8988T (cell line): ENCODE measurements at places on chromosomes 7 and 10.

- no peak for DNase-seq
These were observed 73.9 kb downstream of the TMEM130 start for GRCh38 chr7:98795741-98796493.

- DNase-seq, result no peak
These were observed 980 bp downstream of the FHIP2A start for GRCh38 chr10:114822444-114823076.

GRCh38 chr10:44416021-44416771 is 31.3 kb upstream of the CXCL12 start:
- DNase-seq, result no peak

- no peak for DNase-seq
These were observed 153.4 kb downstream of the SGMS1 start for GRCh38 chr10:50470345-50470744.

GRCh38 chr10:36351159-36351558 is 709.1 kb upstream of the FZD8 start:
- DNase-seq, result no peak

DNA sequence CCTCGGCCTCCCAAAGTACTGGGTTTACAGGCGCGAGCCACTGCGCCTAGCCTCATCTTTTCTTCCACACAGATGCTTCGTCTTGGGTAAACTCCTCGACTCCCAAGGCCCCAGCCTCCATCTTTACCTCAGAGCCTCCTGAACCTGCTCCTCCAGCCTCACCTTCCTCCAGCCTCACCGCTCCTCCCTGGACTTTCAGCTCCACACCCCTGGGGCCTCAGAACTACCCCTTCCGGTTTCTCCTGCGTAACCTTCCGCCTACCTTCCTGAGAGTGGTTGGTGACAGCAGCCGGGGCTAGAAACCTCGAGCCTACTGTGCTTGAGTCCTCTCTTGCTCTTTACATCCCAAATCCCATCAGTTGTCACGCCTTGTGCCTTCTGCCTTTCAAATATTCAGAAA is 45.8 kb downstream of the FKBP6 start:
- no peak for DNase-seq

DNA sequence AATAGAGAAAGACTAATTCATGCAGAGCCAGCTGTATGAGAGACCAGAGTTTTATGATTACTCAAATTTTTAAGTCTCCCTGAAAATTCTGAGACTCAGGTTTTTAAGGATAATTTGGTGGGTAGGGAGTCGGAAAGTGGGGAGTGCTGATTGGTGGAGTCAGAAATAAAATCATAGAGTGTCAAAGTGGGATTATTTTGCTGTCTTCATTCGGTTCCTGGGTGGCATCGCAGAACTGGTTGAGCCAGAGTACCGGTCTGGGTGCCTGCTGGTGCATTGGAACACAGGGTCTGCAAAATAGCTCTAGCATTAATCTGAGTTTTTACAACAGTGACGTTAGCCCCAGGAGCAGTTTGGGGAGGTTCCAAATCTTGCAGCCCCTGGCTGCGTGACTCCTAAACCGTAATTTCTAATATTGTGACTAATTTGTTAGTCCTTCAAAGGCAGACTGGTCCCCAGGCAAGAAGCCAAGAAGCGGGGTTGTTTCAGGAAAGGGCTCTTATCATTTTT is 32.4 kb downstream of the GPRIN2 start:
- DNase-seq, result no peak

GRCh38 chr7:70738151-70738885 is 393.6 kb upstream of the GALNT17 start:
- no peak for DNase-seq

- no peak for DNase-seq
These were observed 1206.1 kb upstream of the CELF2 start for GRCh38 chr10:9811601-9812000.

DNA sequence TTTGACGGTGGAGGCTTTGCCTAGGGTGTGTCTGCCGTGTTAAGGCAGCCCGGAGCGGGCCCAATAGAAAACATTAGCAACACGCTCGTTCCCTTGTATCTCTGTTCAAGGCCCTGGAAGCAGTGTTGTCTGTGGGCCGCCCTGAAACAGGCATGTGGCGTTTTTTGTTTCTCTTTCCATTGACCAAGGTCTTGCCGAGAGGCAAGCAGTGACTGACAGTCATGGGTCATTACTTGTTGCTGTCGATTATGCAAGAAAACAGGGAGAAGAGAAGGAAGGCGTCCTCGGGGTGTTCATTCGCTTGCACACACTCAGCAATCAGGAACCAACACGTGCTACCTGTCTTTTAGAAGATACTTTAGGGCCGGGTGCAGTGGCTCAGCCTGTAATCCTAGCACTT is 92.5 kb downstream of the EZH2 start:
- DNase-seq, result no peak

DNA sequence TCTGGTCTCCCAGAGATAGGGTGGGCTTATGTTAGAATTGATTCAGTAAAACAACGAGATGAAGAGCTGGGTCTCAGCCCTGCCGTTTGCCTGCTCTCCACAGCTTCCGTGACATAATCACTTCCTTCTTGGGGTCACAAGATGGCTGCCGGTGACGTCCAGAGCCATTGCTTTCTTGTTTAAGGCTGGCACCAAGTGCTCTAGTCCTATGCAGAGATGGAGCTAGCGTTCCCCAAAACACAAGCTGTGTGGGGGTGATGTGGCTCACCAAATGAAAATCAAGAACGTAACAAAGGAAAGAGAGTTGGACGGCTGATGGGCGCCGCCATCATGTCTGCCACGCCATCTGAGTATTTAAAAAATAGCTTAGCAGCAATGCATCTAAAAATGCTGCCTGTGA is 296.1 kb downstream of the CAMK1D start:
- no peak for DNase-seq

DNA sequence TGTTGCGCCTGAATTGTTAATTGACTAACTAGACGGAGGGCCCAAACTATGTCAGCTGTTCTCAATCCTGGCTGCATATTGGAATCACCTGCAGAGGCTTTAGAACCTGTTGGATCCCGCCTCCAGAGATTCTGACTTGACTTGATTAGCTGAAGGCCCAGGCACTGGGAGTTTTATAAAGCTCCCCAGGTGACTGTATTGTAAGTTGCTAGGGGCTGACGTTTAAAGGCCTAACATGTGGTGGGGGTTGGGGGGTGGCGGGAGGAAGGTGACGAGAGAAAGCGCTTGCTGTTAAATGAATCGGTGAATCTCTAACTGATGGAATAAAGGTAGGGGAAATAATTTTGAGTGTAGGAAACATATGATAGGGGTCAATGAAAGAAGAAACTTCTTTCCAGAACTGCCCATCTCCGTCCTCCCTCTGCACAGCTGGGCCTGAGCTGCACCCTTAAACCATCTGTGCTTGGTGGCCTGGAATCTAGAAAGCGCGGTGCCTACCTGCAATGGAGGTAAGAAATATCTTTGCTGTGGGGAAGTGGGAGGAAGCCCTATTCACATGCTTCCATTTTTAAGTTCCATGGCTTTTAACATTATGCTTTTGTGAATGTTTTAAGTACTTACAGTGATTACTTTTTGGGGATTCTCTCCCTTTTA is 225.0 kb upstream of the FAM3C start:
- no peak for DNase-seq
